ENCODE measurements at places on chromosomes 1 and 21.

- DNase-seq = no peak
These were observed 89.3 kb upstream of the AKT3 start for GRCh38 chr1:243939167-243939848.

DNA sequence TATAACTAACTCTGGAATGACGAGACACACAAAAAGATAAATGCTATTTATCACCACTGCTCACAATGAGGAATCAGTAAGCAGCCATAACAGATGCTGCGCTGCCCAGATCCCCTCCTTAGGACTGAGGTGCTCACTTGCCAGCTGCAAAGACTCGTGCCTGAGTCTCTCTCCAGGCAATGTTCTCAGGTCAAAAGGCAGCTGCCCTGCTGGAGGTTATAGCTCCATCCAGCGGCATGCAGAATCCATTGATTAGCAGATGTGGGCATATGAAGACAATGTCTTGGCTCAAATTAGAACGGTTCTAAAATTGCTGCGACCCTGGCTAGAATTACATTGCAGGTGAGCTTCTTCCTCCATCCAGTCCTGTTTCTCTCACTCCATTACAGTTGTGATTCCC, 328.2 kb upstream of the CHRM3 start:
- DNase-seq = no peak

DNA sequence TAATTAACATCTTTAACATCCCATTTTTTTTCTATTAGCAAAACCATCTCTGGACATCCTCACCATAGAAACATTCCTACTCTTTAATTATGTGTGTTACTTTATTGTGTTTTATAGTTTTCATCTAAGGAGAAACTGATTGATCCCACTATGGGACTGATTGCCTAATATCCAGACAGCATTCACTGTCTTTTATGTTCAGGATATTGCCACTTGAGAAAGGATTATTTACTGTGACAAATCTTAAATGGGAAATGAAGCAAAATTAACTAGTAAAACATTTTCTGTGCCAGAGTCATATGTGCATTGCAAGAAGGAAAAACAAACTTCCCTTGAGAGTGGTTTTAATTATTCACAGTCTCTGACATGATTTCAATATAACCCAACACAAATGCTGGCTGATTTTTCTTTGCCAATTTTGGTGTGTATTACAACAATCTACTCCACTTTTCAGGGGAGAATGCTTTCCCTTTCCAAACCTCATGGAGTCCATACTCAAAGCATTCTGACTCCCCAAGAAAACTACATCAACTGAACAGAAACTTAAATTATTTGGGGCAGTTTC, 15.8 kb upstream of the RGS13 start:
- no peak for DNase-seq

DNA sequence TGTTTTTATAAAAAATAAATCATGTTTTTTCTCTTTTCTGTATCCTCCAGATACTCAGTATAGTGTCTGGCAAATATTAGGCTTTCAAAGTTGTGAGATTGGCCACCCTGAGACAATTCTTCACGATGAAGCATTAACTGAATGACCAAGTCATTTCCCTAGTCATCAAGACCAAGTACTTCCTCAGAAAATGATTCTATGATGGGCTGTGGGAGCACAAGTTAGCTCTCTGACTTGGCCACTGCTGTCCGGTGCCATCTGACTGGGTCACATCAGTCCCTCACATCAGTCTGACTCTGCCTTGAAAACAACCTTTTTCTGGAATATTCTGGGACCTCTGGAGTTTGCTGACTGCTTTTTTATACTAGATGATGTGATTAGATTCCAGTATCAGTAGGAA, 13.5 kb upstream of the YRDC start:
- no peak for DNase-seq

- peak; percentile 75 for DNase-seq
These were observed 38.8 kb downstream of the HLCS start for GRCh38 chr21:36927719-36928117.

DNA sequence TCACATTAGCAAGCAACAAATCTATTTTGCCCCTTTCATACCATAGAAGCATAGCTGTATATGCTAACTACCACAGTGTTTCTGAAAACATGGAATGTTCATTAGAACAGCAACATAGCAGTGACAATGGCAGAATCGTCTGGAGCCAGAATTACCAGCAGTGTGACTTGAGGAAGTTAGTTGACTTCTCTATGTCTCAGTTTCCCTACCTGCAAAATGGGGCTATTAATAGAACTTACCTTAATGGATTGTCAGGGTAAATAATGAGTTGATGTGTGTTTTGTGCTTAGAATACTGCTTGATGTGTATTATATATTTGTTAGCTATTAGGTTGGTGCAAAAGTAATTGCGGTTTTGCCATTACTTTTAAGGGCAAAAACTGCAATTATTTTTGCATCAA, 14.8 kb upstream of the GJA9 start:
- no peak for DNase-seq

DNA sequence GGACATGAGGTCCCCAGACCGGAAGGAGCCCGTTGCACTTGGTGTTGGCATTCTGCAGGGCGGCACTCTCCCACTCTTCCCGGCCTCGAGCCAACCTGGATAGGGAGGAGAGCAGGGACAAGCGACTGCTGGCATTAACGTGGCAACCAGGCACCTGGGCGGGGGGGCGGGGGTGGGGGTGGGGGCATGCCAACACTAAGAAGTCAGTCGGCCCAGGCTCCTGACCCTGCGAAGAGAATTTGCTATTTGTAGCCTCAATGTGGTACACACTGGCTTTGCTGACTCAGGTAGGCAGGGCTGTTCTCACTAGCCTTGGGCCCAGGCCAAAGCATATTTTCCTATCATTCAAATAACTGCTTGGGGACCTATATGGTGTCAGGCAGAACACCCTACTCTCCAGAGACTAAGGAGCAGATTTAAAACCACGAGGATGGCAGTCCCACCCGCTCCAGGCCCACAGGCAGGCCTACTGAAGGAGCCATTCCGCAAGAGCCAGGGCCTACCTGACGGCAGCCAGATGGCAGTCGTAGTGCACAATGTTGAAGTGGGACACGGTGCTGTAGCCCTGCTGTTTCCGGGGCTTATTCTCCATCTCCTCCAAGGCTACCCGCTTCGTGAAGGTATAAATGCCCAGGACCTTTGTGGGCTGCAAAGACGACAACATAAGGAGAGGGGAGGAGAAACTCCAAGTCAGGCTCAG, 123.7 kb downstream of the UBR4 start:
- no peak for DNase-seq

DNA sequence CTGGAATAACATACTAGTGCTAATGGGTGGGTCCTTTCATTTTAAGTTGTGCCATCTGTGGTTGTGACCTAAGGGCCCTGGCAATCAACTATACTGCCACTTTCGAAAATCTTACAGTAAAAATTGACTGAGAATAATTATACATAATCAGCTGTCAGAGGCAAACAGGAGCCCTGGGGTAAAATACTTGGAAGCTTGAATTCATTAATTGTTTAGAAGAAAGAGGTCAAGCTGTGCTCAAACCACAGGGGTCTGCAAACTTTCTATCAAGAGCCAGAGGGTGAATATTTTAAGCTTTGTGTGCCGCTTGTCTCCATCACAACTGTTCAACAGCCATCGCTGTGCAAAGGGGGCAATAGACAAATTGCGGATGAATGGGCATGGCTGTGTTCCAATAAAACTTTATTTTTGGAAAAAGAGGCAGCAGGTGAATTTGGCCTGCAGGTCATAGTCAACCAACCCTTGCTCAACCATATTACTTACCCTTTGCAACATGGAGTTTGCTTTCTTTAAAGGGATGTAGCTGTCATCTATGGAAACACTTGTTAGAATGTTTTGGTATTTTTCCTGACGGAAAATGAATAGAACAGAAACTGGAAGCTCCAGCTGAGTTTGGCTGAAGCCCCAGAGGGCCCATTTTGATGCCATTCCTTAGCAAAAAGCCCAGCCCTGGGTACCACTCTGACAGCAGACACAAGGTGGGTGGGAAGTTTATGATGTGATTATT, 35.7 kb upstream of the USP1 start:
- no peak for DNase-seq

DNA sequence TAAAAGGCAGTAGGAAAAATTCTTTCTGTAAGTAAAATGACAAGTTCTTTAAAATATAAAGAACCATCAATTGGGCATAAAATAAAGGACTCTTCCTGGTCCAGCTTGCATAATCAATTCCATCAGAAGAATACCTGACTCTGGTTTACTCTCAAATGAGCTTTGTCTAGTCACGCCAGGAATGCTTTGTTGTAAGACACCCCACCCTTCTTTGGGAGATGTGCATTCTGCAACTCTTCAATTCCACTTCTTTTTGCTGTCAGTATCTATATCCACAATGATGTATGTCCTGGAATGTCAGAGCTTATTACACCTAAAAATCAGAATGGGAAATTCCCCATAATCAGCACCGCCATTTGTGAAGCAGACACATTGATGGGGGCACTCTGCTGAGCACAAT, 76.1 kb downstream of the PTPN14 start:
- no peak for DNase-seq

- DNase-seq = no peak
These were observed at the start of gene DYNLT5 for GRCh38 chr1:66752000-66752592. Gene DYNLT5 (plus strand): TSS chr1:66752459. CDS start chr1:66754659, 2,200 bp downstream.

DNA sequence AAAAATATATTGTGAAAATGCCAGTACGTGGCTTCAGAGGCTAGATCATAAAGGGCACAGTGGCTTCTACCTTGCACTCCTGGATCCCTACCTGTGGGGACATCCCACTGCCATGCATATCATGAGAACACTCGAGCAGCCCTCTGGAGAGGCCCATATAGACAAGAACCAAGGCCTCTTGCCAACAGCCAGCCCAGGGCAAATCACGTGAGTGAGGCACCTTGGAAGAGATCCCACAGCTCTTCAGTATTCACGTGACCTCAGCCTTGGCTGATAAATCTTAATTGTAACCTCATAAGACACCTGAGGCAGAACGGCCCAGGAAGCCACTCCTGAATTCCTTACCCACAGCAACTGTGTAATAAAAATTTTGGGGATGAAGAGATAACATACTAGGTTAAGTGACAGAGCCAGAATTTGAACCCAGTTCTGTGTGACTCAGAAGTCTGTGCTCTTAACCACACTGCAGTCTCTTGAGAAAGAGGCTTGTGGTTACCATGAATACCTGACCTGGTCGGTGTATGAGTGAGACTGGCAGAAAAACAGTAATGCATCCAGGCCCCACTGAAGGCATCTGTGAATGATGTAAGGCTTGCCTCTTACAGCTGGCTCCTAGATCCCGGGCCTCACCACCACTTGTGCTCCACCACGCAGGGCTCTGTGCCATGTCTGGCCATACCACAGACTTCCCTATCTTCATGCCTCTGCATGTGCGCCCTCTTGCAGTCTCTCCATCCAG, 6.9 kb upstream of the A3GALT2 start:
- DNase-seq = no peak

- DNase-seq = no peak
These were observed 13.3 kb downstream of the CC2D1B start for GRCh38 chr1:52352690-52353089.

- DNase-seq = peak; percentile 74
These were observed 5.9 kb upstream of the FNDC5 start for GRCh38 chr1:32876341-32877210.

All from activated CD4-positive, alpha-beta memory T cell treated with anti-CD3 and anti-CD28 coated beads, Interleukin-2, amount 10 ng/mL, durations not matched to agents 7 days and 5 days (primary cell).